ENCODE measurements at places on chromosomes 5 and 9.

GRCh38 chr9:113738893-113739604 lies 137.1 kb upstream of the ZNF618 start:
- no peak for DNase-seq

- no peak for DNase-seq
These were observed 1.2 kb upstream of the PSAT1 start for GRCh38 chr9:78295731-78296130.

- no peak for DNase-seq
These were observed 12.4 kb upstream of the NFIB start for GRCh38 chr9:14326264-14326826.

DNA sequence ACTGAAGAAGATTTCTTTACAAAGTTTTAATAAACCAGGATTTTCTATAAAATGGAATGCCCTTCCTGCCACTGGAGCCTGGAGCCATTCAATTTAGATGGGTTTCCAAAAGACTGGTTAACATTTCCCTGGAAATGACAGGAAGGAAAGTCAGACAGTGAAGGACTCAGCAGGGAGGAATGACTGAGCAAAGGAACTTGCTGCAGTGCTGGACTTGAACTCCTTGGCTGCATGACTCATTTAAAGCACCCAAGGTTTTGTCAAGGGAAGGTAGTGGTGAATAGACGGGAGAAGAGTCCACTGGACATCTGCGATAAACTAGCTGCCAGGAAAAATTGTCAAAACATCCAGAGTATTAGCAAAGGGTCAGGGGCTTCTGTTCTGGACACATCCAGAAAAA lies 163.8 kb upstream of the SLC28A3 start:
- no peak for DNase-seq

DNA sequence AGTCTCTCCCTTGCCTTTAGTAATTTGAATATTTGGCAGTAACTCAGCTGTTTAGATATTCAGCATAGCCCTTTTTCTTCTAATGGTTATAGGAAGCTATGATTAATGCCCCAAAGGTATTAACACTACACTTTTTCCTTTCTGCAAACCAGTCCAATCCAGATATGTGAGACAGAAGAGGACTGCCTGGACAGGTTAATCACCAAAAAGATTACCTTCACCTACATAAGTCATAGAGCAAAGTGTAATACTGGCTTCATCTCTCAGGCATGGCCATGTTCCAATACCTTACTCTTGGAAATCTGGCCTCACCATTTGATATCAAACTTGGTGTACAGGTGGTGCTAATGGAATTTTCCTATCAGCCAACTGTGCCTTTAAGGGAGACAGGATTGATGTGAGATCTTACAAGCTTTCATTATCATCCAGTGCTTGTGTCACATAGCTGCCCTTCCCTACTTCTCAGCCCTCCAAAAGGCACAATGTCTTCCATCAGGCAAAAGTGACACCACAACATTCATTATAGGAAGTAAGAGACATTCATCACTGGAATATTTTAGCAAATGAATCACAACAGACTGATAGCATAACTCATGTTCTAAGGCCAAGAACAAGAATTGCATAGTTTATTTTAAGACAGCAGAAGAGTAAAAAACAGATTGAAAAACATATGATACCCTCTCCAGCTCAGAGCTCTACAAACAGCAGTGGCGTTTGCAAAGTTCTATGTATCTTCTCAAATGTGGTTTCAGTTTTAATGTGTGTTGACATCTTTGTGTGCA lies 91.2 kb upstream of the PAM start:
- no peak for DNase-seq
